EL (cell line): ENCODE measurements at places on chromosomes 3 and 15.

DNA sequence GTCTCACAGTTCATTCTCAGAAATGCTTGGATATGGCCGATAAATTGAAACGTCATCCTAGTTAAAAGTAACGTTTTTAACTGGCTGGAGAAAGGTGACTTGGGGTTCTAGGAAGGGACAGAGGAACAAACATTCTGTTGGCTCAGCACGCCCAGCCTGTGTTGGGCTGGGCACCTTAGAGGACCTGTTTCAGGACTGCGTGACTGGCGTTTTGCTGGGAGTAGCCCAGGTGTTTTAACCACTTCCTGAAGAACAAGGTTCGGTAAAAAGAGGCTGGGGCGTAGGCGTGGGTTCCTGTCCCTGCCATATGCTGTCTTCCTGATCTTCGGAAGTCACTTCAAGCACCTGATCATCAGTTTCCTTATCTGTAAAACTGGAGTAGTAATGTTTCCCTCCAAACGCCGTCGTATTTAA, 1.1 kb upstream of the TLNRD1 start:
- DNase-seq, result no peak

DNA sequence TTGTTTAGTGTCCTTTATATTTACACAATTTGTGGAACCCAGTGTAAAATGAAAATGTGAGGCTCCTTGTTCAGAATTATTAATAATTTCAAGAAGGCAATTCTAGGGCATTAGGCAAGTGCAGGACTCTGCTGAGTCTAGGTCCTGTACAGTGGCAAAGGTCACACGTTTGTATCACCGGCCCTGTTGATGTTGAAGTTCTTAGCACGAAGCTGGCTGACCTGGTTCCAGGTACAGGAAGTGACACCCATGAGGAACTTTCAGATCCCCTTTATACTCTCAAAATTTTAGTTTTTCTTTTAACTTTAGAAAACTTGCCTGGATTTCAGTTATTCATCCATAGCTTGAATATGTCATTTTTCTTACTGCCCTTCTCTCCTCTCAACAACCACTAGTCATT, 349.4 kb downstream of the CNTN6 start:
- DNase-seq, result no peak

DNA sequence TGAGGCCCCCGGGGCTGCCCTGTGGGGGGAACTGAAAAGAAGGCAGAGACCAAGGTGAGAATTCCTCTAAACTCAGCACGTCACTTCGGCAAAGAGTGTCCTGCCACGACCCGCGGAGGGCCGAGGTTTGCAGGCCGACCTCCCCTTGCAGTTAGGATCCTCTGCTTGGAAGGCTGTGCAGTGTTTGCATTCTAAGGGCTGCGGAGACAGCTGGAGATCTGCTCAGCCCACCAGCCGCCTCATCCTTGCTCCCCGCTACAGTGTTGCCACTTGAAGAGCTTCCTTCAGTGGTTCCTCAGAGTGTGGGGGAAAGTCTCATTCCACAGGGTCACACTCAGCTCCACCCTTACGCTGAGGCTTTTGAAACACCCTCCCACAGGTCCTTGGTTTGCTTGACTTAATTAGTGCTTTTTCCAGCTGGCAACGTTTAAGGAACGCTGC, 10.8 kb downstream of the SLC51A start:
- DNase-seq, result no peak

DNA sequence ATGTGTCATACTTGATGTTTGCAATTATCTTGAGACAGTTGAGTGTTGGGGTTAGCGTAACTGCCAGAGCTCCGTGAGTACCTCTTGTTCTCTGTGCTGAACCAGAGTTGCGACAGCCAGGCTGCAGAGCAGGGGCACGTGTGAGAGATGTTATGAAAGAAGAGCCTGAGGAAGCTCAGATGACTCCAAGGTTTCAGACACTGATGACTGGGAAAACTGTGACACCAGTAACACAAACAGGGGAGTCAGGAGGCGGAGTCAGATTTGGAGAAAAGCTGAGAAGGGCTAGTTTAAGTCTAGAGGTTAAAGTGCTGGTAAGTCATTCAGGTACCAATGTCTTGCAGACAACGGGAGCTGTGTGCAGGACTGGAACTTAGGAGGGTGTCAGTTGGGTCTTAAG, 45.0 kb downstream of the BLM start:
- DNase-seq, result no peak

- peak; percentile 3 for DNase-seq
Observed at GRCh38 chr3:130473416-130473815, 43.6 kb upstream of the COL6A6 start.

DNA sequence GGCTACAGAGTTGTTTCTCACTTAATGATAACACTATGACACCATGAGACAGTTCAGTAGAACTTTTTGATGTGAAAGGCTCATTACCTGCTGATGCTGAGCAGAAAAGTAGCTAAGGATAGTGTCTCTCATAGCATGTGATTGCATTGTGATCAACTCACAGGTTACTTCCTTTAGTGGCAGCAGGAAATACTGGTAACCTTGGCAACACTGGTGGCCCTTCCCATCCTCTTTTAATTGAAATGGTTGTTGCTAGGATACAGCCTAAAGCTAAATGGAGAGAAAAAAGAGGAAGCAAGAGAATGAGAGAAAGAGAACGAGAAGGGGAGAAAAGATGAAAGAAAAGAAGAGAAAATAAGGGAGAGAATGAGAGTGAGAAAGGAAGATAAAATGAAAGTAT, 204.7 kb upstream of the GAP43 start:
- no peak for DNase-seq

DNA sequence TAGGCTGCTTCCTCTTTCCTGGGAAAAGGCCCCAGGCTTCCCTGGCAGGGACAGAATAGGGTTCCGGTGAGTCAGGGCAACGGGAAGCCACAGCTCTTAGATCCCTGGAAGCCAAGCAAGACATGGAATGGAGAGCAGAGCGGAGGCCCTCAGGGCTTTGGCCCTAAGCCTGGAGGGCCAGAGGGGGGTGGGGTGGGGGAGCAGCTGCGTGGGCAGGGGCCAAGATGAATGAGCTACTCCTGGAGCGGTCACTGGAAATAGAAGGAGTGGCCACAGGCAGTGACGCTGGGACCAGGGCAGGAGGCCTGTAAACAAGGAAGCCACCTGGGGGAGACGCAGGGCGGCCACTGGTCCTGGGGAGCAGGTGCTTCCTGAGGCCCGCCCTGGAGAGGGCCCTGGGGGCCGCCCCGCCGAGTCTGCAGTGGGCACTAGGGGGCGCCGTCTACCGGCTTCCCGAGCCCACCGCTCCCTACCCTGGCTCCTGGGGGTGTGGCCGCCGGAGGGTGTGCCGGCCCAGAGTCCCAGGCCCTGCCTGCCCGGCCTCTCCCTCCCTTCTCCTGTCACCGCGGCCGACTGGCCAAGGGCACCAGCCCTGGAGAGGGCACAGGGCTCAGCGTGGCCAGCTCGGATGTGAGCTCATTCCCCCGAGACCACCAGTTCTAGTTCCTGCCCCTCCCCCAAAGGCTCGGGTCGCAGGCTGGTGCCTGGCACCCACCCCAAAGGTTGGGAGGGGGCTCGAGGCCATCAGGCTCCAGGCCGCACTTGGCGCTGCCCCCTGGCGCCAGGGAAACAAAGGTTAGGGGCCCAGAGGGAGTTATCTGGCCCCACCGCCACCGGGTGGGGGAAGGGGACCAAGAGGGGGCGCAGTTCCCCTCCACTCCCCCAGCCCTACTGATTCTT, 12.1 kb downstream of the VPS18 start:
- peak; percentile 99 for DNase-seq

GRCh38 chr15:52651868-52652267, 27.3 kb downstream of the ATOSA start:
- DNase-seq, result peak; percentile 51

- DNase-seq, result no peak
Observed at GRCh38 chr15:28950916-28951315, 65.1 kb downstream of the APBA2 start.

DNA sequence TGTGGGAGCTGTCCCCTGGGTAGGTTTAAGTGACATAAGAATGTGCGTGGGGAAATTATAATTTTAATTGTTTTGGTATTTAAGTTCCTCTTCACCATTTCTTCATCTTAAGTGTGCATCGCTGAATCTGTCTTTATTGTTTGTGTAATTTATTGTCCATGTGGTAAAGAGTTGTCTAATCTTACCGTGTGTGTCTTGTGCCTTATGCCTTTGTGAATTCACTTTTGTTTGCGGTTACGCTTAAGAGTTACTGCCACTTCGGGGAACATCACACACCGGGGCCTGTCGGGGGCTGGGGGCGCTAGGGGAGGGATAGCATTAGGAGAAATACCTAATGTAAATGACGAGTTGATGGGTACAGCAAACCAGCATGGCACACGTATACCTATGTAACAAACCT, 767 bp downstream of the WDR48 start:
- DNase-seq, result no peak

DNA sequence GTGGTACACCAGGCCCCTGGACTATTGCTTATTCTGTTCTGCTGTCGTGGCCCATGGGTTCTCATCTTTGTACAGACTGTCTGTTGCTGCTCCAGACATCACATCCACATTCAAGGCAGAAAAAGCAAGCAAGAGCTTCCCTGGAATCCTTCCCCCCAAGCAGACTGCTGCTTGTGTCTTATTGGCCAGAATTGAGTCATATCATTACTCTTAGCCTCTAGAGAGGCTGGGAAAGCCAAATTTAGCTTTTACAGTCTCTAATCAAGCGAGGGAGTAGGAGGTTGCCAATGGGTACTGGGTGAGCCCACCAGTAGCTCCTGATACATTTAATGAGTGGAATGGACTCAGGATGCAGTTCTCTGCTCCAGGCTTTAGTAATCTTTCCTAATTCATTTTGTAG, 39.4 kb downstream of the RAB6B start:
- DNase-seq, result no peak

- peak; percentile 1 for DNase-seq
Observed at GRCh38 chr15:83504365-83504764, 57.2 kb downstream of the SH3GL3 start.

- DNase-seq, result no peak
Observed at GRCh38 chr15:66847565-66847991, 145.5 kb downstream of the SMAD6 start.

DNA sequence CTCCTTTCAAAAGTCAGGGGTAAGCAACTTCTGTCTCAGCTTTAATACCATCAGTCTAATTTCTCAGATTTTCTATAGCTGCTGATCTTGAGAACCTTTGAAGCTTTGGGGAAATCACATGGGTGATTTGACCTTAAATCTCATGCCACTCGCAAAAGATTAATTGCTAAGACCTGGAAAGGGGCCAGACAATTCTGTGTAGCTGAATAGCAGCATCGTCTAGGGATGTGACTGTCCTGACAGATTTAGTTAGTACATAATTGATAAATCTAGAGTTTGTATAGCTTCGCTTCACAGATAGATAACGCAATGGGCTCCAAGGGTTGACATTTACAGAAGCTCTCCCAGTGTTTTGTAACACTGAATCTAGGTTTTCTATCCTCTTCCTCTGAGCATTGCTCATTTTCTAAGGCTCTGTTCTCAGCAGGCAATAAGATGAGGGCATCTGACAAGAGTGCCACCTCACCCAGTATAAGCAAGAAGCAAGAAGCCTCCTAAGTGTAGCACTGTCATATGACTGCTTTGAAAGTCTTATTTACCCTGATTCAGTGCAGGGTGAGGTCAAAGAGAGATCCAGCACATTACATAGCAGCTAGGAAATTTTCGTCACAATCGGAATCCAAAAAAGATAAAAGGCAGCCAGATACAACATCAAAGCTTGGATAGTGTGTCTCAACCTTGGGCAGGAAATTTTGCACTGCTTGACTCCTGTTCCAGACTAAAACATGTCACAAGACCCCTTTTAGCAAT, 47.7 kb upstream of the DUT start:
- no peak for DNase-seq

DNA sequence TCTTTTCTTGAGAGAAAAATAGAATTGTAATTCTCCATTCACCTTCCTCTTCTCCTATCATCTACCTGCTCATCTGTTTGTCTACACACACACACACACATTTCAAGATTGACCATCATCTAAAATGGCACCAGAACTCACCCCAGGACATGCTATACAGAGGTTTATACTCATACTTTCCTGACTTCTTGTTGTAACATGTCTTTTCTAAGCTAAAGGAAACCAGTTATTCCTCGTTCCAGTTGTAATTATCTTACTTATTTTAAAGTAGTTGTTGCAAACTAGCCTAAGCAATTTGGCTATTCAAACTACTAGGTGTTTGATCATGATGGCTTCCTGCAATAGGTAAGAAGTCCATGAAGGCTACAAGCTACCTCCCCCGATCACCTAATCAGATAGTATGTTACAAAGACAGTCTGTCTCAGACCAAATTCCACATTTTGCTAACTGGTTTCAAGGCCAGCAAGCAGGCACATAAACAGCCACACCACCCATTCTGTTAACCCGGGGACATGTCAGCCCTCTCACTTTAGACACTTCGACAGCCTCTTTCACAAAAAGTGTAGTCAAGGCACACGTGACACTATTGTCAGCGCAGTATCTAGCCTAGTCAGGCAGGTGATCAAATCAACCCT, 189.7 kb downstream of the SHQ1 start:
- no peak for DNase-seq

DNA sequence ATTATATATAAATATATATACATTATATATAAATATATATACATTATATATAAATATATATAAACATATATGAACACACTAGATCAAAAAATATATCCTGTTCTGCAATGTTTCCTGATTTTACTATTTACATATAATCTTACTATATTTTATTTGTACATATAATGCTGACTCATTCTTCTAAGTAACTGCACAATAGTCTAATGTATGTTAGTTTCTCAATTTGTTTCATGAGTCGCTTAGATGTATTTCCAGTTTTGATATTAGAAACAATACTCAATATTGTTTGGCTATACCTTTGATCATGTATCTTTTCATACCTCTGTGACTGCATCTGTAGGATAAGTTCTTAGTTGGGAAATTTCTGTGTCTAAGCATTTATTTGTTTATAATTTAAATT, 669.9 kb upstream of the CCDC54 start:
- DNase-seq, result no peak

DNA sequence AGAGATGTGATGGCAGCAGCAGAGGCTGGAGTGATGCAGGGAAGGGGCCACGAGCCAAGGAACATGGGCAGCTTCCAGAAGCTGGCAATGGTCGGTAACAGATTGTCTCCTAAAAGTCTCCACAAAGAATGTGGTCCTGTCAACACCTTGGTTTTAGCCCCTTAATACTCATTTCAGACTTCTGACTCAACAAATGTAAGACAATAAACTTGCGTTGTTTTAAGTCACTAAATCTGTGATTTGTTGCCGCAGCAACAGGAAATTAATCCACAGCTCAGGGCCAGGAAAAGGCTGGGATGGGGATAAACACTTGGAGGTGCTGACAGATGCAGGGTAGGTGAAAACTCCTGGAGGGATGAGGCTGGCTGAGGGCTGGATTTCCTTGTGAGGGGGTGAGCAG, 69.9 kb downstream of the OXNAD1 start:
- DNase-seq, result peak; percentile 21

DNA sequence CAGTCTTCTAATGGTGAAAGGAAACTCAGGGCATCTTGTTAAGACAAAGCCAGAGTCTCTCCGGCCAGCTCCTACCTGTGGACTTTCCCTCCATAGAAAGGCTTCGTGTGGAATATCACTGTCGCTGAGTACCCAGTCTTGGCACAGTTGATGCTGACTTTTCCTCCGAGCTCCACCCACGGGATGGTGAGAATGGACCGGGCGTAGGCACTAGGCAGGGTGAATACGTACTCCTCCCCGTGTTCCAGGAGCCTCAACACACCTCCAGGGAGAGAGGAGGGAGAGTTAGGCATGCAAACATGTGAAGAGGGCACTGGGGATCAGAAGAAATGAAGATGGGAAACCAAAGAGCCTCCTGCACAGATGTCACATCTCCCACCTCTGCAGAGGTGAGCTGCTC, 138.0 kb downstream of the STT3B start:
- DNase-seq, result no peak
